K562 (cell line): ENCODE measurements at places on chromosomes 6 and 20. TPM values are rescaled to one million over a fixed set of nuclear protein-coding genes. Genes with fewer than 3 reads are reported as not detected.

PBOV1 gene
- total RNA-seq, result not detected in 2 replicates

KIF13A gene
- total RNA-seq, result 30.1 and 33.8 TPM in 2 replicates

BLCAP gene
- 30.1 and 34.0 TPM in 2 replicates for total RNA-seq

FGD2 gene
- total RNA-seq, result 0.13 TPM in 1 of 2 replicates, not detected in the other

MMP24OS gene
- total RNA-seq, result 38.6 and 41.5 TPM in 2 replicates

GNMT gene
- 0.18 and 0.29 TPM in 2 replicates for total RNA-seq

C6orf52 gene
- total RNA-seq, result 10.5 TPM in 2 replicates

SEMG1 gene
- total RNA-seq, result not detected in 2 replicates

DPPA5 gene
- total RNA-seq, result not detected in 2 replicates

OTOR gene
- not detected in 2 replicates for total RNA-seq

AHI1 gene
- total RNA-seq, result 30.9 and 33.8 TPM in 2 replicates

GABRR1 gene
- not detected in 2 replicates for total RNA-seq

SPATA2 gene
- total RNA-seq, result 8.0 and 8.2 TPM in 2 replicates

SIRPB1 gene
- total RNA-seq, result not detected in 2 replicates

CALHM4 gene
- total RNA-seq, result not detected in 2 replicates

COL12A1 gene
- total RNA-seq, result 0.11 and 0.20 TPM in 2 replicates

DNA sequence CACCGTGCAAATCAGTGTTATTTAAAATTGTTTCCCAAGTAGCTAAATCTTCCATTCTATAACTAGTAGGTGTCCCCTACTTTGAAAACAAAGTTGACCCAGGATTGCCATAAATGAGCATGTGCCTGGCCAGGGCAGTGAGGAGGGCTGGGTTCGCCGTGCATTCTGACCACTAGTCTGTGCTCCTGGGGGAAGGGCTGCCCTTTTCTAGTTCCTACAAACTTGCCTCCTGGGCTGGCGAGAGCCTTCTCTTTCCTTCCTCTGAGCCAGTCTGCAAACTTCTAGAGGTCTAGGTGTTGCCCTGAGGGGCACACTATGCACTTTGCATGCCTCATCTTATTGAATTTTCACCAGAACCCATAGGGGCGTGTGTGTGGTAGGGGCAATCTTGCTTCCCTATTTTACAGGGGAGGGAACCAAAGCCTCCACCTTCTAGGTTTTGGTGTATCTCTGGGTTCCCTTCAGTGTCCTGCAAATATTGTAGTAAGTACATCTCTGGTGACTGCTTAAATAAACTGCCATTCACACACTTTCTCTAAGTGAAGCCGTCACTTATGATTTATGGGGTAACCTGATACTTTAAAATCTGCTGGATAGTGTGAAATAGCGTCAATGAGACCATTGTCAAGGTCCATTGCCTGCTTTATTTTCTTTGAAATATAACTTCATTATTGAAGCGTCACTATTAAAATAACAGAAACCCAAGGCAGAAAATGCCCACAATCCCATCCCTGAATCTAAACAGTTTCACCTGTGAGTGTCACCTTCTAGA, 42.2 kb downstream of the CDH26 start:
- H3K27me3 ChIP-seq, result peaks cover 7% of the 10 kb centered on the region
- H3K27ac ChIP-seq, result no peak overlapping the region
- no peak overlapping the region for H3K4me3 ChIP-seq
- no peak for DNase-seq

DNA sequence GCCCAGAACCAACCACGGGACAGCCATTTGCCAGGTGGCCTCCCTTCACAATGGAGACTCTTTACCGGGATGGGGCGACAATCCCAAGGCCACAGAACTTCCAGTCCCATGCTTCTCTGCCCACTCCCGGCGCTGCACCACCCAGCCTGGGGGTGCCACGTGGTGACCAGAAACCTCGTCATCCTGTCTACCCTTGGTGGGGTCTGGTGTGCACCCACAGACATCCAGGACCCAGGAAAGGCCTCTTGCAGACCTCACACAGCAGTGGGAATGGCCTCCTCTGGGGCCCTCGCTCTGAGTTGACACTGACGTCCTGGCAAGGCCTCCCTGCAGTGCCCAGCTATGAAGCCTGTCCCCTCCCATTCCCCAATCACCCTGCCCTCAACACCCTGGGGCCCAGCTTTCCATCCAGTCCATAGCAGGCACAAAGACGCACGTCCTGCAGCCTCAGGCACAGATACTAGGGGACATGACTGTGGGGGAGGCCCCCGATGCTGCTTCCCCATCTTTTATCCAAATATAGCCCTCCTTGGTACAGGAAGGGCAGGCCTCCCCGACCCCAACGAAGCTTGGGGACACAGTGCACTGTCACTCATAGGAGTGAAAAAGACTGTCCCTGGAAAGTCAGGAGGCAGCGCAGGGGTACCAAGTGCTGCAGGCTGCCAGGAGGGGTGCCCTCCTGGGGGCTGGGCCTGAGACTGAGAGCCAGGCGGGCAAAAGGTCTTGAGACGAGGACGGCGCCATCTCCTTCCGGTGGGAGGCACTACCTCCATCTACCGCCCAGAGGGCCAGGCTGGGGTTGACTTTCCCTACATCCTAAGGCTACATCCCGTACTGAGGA, 7.2 kb downstream of the CST7 start:
- DNase-seq, result no peak
- no peak overlapping the region for H3K27ac ChIP-seq
- H3K36me3 ChIP-seq, result no peaks in the 10 kb centered on the region

GRCh38 chr6:29005183-29005885, at the start of gene ZNF311:
Gene ZNF311 (minus strand): TSS chr6:29005315. CDS start chr6:29003954, 1,361 bp downstream.
- H3K27ac ChIP-seq, result peak within 1 kb of the TSS; percentile 70
- H3K4me1 ChIP-seq, result peaks cover 20% of the 10 kb centered on the region; the same call in 2 of the 3 replicates
- H3K36me3 ChIP-seq, result peaks cover 19% of the 10 kb centered on the region
- H3K27me3 ChIP-seq, result no peaks in the 10 kb centered on the region

DNA sequence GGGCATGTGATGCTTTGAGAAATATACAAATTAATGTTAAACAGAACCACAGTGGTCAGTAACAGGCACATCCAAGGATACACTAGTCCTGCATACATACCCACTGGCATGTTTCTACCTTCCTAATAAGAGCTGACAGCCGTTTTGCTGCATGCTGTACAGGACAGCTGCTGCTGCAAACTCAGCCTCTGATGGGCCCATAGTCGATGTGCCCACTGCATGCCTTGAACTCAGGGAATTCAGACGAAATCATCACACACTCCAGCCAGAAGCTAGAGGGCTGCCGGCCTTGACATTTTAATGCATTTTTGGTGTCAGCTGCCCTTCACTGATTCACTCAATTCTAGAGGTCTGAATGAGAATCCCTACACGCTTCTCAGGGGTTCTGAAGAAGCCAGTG, 29.3 kb downstream of the FKBP1A start:
- no peak for DNase-seq
- H3K27ac ChIP-seq, result no peak overlapping the region
- no peaks in the 10 kb centered on the region for H3K27me3 ChIP-seq
- H3K4me3 ChIP-seq, result no peak overlapping the region

- no peak for DNase-seq
- no peaks in the 10 kb centered on the region for H3K4me1 ChIP-seq
- no peak overlapping the region for H3K4me3 ChIP-seq
- no peak overlapping the region for H3K27ac ChIP-seq
Observed at GRCh38 chr6:12467706-12468670, 177.8 kb downstream of the EDN1 start.

DNA sequence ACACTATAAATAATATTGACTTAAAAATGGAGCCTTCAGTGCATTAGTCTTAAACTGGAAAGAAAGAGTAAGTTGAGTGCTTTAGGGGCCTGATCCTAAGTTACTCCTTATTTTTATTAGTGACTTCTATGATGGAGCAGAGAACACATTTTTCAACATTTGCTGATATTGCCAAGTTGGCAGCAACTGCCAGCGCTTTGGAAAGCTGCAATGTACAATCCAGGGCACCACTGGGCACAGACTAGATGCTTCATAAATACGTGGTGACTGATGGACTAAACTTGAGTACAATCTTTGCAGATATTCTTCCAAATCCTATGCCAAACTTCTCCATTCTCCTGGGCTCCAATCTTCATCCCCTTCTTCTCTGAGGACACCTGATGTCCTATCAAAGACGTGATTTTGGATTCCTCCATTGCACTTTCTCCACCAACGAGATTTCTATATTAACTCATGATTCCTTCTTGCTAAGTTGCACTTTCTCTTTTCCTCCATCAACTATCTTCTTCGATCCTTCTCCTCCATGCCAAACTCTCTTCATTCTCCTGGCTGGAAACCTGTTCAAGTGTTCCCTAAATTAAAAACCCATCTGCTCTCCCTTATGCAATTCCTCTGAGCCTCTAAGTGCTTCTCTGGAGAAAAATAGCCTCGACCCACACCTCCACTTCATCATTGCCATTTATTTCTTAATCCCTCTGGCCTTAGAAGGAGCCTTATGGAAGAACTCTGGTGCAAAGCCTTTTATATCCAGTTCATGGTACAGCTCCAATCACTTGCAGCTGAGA, 28.5 kb upstream of the PAK5 start:
- H3K4me1 ChIP-seq, result no peaks in the 10 kb centered on the region
- no peak overlapping the region for H3K4me3 ChIP-seq
- H3K27me3 ChIP-seq, result no peaks in the 10 kb centered on the region
- H3K36me3 ChIP-seq, result no peaks in the 10 kb centered on the region

DNA sequence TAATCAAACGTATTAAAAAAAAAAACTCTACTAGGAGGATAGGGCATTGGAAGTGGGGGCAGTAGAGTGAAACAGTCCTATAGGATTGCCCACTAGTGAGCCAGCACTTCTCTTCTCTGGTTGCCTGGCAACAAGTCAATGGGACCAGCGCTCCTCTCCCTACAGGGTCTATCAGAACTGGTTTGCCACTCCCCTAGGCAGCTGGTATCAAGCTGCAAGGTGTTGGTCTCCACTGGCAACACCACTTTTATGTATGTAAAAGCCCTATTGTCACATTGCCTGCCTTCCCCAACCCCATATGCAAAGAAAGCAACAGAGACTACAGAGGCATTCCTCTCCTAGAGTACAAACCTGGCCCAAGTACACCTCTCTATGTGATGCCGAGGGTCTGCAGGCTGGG, 166.9 kb upstream of the MCHR2 start:
- no peaks in the 10 kb centered on the region for H3K4me1 ChIP-seq
- no peak overlapping the region for H3K27ac ChIP-seq
- no peak overlapping the region for H3K4me3 ChIP-seq
- H3K27me3 ChIP-seq, result 0 out of 3 replicates have a peak, but pooled peaks cover 2% of the 10 kb centered on the region
- no peaks in the 10 kb centered on the region for H3K36me3 ChIP-seq
- no peak for DNase-seq

- DNase-seq, result no peak
- no peak overlapping the region for H3K27ac ChIP-seq
- H3K4me1 ChIP-seq, result no peaks in the 10 kb centered on the region
Observed at GRCh38 chr20:19936466-19937200, 80.5 kb upstream of the NAA20 start.

DNA sequence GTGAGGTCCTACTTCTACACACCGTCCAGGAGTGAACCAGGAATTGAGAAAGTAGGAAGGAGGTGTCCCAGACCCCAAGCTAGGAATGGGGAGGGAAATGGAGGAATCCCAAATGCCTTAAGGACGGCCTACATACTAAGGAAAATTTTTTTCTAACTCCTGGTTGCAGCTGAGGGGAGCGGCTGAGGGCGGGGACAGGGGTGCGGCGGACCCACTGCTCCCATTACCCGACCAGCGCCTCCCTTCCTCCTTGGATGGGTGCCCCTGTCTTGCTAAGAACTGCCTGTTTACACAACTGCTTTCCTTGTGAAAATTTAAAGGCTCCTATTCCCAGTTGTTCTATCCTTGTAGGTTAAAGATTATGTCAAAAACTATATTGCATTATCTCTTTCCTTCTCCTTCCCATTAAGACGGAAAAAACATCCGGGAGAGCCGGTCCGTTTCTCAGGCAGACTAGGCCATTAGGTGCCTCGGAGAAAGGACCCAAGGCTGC, 699 bp upstream of the HSPA1B start:
- H3K4me3 ChIP-seq, result peak overlapping the region; percentile 56
- H3K27ac ChIP-seq, result peak overlapping the region; percentile 78
- H3K27me3 ChIP-seq, result no peaks in the 10 kb centered on the region
- DNase-seq, result peak; percentile 77
- H3K36me3 ChIP-seq, result peaks cover 18% of the 10 kb centered on the region; the same call in 2 of the 3 replicates

- no peaks in the 10 kb centered on the region for H3K36me3 ChIP-seq
- H3K4me1 ChIP-seq, result no peaks in the 10 kb centered on the region
- H3K27ac ChIP-seq, result no peak overlapping the region
- no peak overlapping the region for H3K4me3 ChIP-seq
- no peaks in the 10 kb centered on the region for H3K27me3 ChIP-seq
Observed at GRCh38 chr6:91694016-91694654, 1107.3 kb upstream of the MAP3K7 start.

GRCh38 chr6:148044261-148044751, 298.3 kb upstream of the SASH1 start:
- no peaks in the 10 kb centered on the region for H3K4me1 ChIP-seq
- no peak overlapping the region for H3K27ac ChIP-seq
- no peaks in the 10 kb centered on the region for H3K36me3 ChIP-seq
- H3K27me3 ChIP-seq, result no peaks in the 10 kb centered on the region
- DNase-seq, result no peak

DNA sequence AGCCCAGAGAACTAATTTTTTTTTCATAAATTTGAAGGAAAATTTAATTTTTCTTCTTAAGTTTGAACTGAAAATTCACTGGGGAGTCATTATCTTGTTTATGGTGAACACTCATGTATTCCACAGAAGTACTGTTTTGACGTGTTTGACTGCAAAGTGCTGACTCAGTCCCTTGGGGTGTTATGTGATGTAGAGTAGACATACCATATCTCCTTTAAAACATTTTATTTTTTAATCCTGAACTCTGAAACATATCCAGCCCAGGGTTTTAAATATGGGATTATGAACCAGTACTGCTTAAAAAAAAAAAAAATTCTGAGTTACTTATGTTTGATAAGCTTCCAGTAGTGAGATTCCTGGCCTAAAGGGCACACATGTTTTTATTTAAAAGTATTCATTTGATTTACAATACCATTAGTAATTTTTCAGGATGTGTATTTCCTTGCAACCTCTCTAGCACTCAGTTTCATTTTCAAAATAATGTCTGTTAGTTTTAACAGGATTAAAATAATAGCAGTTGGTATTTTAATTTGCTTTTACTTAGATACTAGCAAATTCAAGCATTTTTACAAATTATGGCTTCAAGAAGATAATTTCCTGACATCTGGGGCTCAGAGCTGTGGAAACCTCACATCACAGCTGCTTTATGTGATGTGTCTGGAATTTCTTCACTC, 81.7 kb upstream of the PDE10A start:
- H3K4me3 ChIP-seq, result no peak overlapping the region
- H3K27me3 ChIP-seq, result no peaks in the 10 kb centered on the region
- H3K27ac ChIP-seq, result no peak overlapping the region
- DNase-seq, result no peak
- H3K36me3 ChIP-seq, result no peaks in the 10 kb centered on the region
- H3K4me1 ChIP-seq, result no peaks in the 10 kb centered on the region
